CD4-positive, alpha-beta T cell treated with Interferon gamma for 1 hour (primary cell): ENCODE measurements at places on chromosomes 6 and 20.

GRCh38 chr6:32290886-32291450, 67.1 kb upstream of the NOTCH4 start:
- no peak for DNase-seq

DNA sequence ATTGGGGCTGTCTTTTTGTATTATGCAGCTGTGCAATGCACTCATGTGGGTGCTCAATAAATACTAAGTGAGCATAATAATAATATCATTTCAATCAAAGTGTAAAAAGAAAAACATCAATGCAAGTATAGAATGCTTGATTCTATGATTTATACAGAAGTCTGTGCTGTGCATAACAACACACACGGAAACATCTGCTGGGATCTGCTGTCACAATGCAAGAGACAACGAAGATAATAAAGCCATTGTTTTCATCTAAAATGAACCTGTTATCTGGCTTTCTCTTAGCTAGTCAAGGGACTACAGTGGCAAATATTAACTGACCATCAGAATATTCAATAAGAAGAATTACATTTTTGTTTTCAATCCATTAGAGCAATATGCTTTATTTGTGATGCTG, 1156.9 kb upstream of the MAP3K7 start:
- DNase-seq, result no peak

- DNase-seq, result no peak
Measured at GRCh38 chr20:9942736-9943135, 92.1 kb upstream of the ANKEF1 start.

GRCh38 chr20:16942051-16942450, 193.9 kb downstream of the OTOR start:
- DNase-seq, result no peak

GRCh38 chr6:92559611-92560010, 859.7 kb downstream of the EPHA7 start:
- no peak for DNase-seq

DNA sequence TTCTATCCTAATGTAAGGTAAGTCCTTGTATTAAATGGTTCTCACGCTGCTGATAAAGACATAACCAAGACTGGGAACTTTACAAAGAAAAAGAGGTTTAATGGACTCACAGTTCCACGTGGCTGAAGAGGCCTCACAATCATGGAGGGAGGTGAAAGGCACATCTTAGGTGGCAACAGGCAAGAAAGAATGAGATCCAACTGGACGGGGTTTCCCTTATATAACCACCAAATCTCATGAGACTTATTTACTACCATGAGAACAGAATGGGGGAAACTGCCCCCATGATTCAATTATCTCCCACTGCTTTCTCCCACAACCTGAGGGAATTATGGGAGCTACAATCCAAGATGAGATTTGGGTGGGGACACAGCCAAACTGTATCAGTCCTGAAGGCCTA, 136.6 kb downstream of the HTR1B start:
- DNase-seq, result no peak

GRCh38 chr6:150549007-150549406, 50.7 kb upstream of the PLEKHG1 start:
- no peak for DNase-seq

- DNase-seq, result no peak
Measured at GRCh38 chr20:1242530-1242929, 16.7 kb downstream of the RAD21L1 start.

DNA sequence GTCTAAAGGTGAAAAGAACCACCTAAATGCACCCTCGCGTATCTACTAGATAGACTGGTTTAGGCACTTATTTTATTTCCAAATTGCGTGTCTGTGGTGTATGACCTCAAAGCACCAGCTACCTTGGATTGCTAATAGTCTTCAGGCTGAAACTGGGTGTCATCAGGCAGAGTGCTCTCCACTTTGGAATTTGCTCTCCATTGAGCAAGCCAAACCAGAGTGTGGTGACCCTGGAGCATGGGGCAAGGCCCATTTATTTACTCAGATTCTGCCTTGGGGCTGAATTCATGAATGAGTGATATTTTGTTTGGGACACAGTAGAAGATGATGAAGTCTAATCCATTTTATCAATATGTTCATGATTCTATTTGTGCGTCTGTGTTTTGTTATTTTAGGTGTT, 812.8 kb upstream of the SLC35B3 start:
- no peak for DNase-seq

GRCh38 chr20:6657904-6658303, 109.6 kb upstream of the BMP2 start:
- no peak for DNase-seq

- no peak for DNase-seq
Measured at GRCh38 chr20:11520596-11520995, 397.1 kb upstream of the BTBD3 start.
